Caudate nucleus (tissue), 63 donors: ENCODE measurements at places on chromosomes 7 and 10.

- DNase-seq: no peak
Observed at GRCh38 chr7:81150951-81151361, 232.1 kb upstream of the SEMA3C start.

DNA sequence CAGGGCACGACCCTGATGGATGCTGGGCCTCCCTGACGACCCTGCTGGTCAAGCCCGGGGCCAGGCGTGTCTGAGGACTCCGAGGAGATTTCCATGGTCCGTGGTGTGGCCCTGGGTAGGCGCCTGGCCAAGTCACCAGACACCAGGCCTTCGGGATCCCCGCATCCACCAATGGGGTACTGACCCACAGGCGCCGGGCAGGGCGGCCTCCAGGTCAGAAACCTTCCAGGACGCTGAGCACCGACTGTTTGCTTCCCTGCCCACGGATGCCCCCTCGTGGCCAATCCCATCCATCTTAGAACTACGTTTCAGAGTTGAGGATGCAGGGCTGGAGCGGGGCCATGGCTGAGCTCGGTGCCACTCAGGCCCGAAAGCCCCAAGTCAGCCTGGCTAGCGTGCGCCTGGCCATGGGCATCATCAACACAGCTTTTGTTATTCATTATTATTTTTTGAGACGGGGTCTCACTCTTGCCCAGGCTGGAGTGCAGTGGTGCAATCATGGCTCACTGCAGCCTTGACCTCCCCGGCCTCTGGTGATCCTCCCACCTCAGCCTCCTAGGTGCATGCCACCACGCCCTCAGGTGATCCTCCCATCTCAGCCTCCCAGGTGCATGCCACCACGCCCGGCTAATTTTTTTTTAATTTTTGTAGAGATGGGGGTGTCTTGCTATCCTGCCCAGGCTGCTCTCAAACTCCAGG lies 7.1 kb upstream of the AMZ1 start:
- peak; percentile 63 for DNase-seq

DNA sequence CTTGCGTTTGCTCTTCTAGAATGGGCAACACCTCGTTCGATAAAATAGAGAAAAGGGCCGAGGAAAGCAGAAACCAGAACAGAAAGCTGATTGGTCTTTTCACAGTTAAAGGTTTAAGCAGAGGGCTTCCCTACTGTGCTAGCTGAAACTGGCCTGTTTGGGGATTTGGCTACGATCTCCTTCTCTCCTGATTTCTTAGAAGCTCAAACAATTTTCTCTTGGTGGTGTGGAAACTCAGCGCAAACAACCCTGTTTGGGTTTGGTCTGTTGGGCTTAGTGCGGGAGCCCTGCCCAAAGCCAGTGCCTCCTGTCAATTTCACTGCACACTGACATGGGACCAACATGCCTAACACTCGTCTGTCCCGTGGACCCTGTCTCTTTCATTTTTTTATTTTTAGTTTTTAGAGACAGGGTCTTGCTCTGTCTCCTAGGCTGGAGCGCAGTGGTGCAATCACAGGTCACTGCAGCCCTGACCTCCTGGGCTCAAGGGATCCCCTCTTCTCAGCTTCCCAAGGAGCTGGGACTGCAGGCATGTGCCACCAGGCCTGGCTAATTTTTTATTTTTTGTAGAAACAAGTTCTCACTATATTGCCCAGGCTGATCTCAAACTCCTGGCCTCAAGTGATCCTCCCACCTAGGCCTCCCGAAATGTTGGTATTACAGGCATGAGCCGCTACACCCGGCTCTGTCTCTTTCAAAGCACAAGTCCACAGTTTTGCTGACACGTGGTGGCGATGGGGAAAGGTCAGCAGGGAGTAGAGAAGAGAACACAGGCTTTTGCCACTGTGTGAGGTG lies 16.5 kb upstream of the BNIP3 start:
- DNase-seq: no peak

GRCh38 chr10:28678687-28679457 lies 1.6 kb downstream of the BAMBI start:
- DNase-seq: no peak

GRCh38 chr7:11274074-11274473 lies 300.4 kb downstream of the PHF14 start:
- DNase-seq: no peak

DNA sequence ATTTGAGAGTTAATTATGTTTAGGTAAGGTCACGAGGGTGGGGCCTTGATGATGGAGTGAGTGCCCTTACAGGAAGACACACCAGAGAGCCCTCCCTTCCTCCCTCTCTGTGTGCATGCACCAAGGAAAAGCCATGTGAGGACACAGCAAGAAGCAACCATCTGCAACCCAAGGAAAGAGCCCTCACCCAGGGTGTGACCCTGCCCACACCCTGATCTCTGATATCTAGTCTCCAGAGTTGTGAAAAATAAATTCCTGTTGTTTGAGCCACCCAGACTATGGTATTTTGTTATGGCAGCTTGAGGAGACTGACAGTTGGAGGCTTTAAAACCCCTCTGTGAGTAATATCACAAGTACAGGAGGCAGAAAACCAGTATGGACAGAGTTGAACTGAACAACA lies 15.0 kb upstream of the MCM10 start:
- DNase-seq: no peak

DNA sequence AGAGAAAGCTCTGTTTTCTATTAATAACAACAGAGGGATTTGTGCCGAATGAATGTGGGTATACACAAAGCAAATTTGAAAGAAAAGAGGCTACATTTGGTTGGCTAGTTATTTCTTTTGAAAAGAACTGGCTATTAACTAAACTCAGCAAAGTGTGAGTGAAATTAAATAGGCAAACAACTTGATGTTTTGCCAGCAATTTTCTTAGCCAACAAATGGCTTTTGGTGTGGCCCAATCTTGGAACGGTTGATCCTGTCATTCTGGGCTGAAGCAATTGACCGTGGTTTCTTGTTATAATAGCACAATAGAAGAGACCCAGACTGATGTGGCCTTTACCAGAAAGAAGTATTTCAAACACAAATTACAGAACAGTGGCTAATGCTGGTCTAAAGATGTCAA lies 898.6 kb downstream of the KCNMA1 start:
- DNase-seq: no peak

- no peak for DNase-seq
Observed at GRCh38 chr10:127406018-127406550, 143.0 kb upstream of the NPS start.

DNA sequence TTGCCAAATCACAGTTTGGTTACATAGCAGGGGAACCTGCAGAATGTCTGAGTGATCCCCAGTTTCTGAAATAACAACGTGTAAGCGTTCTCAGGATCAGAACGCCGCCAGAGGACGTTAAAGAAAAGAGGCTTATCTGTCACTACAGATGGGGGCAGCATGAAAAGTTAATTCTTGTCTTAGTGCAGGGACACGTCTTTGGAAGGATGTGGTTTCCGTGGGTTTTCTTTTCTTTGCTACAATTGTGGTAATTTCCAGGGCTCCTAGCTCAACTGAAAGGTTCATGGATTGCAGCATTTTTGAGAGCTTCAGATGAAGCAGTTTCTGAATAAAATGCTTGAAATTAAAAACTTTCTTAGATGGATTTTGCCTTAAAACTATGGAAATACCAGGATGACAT lies 106.6 kb downstream of the PRKCQ start:
- no peak for DNase-seq

GRCh38 chr7:16589881-16590280 lies 55.7 kb downstream of the ANKMY2 start:
- DNase-seq: no peak

DNA sequence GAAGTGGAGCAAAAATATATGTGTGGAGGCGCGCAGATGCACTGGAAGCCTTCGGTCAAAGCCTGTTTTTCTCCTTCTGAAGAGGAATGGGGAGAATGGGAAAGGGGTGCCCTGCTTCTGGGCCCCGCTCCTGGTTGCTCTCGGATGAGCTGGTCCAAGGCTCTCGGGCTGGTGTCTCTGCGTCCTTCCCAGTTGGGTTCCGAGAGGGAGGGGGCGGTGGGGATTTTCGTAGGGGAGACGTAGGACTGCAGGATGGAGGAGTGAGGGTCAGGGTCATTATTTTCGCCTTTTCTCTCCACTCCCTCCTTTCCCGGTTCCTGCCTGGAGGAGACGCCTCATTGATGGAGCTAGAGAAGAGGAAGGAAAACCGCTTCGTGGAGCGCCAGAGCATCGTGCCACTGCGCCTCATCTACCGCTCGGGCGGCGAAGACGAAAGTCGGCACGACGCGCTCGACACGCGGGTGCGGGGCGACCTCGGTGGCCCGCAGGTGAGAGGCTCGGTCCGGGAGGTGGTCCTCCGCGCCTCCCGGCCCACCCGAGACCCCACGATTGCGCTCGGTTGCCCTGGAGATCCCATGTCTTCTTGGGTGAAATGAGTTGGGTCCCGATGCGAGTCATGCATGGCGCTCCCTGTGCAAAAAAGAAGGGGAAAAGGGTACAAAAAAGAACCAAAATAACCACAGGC lies 790 bp downstream of the ADAM22 start:
- DNase-seq: peak; percentile 56

DNA sequence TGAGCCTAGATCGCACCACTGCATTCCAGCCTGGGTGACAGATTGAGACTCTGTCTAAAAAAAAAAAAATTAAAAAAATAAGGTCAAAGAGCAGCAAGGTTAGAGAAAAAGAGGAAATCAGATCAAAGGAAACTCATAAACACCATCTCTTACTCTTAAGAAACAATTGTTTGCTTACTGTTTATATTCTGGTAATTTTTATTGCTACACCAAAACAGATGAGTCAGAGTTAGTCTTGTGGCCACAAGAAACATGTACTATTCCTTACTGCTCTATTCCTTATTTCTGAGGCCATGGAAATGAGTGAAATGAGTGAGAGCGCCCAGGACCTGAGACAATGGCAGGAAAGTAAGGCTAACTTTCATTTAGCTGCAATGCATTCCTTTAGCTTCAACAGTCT lies 387.3 kb downstream of the HPSE2 start:
- no peak for DNase-seq

DNA sequence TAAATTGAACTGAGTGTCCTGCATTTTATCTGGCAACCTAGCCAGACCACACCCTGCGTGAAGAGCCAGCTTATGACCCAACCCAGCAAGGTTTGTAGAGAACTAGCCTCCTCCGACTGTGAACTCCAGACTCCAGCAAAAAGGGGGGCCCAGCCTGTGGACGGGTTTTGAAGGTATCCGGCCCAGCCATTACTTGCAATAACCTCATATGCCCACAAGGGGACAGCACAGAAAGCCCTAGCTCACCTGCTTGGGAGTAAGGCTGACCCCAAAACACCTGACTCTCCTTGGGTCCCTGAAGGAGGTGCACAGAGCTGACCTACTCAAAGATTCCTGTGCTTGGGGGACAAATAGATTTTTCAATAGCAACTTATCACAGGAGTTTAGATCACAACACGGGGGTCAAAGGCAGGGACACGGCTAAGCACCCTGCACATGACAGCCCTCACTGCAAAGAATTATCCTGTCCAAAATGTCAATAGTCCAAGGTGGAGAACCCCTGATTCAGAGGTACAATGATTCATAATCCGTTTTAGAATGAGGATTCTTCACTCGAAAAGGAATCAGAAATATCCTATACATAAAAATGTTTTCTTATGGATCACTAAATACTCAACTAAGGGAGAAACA lies 4.6 kb downstream of the TRPV6 start:
- DNase-seq: no peak

DNA sequence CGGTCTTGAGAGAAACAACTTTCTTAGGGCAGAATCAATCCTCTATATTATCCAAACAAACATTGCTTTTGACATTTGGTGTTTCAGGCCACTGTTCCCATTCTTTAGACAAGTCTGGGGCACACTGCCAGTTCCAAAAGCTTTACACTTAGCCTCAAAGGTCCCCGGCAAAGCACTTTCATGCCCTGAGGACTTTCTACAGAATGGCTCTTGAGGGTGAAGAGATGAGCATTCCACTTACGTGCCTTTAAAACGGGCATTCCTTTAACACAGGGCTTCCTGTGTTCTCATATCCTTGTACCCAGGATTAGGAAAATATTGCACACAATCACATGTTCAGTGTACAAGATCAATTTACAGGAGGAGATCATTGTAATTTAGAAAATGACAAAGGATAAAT lies 13.1 kb upstream of the TMEM213 start:
- no peak for DNase-seq

DNA sequence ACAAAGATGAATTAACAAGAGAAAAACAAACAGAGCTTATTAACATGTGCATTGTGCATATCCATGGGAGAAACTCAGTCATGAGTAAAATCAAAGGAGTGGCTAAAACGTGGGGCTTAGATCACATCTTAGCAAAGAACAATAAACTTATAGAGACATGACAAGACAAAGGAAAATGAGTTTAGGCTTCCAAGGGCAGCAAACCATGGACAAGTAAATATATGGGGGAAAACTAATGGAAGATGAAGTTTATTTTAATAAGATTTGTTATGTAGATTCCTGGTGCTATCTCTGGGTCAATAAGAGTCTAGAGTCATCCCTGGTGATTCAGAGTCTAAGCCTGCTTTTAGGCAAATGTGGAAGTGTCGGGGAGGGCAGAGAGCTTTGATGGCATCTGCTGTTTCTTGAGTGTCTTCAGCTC lies 87.2 kb upstream of the PLPP4 start:
- DNase-seq: no peak

- DNase-seq: no peak
Observed at GRCh38 chr10:35413985-35414861, 77.9 kb downstream of the CCNY start.

- DNase-seq: peak; percentile 82
Observed at GRCh38 chr7:156640257-156640948, at the start of gene RNF32. RNF32 (plus strand) TSS chr7:156640774; CDS start chr7:156643878, 3,104 bp downstream.

- no peak for DNase-seq
Observed at GRCh38 chr7:47308808-47309207, 273.1 kb downstream of the TNS3 start.

DNA sequence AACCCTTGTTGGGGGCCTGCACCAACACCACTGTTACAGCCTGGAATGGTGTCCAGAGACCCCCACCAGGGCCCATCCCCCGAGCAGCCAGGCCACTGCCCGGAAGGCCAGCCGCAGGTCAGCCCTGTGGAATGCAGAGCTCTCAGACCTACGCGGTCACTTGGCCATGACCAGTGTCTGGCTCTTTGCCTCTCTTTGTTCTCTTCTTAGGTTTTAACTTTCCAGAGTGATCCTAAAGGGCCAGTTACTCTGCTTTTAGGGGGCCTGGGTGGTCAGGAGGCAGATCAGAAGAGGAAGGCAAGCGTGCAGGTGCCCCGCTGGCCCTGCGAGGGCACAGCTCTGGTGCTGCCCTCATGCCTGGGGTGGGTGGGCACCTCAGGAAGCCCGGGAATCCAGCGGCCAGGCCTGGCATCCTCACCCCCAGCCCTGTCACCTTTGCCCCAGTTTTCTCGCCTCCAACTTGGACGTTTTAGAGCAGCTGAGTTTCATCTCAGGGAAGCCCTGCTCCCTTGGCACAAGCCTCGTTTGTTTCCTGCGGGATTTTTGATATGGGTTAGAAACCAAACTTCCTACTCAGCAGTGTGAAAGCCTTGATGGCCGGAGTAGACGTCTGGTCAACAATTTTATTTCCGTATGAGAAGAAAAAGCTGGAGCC lies 62.5 kb upstream of the CHST15 start:
- DNase-seq: no peak
